ENCODE measurements at places on chromosomes 16 and 17.

DNA sequence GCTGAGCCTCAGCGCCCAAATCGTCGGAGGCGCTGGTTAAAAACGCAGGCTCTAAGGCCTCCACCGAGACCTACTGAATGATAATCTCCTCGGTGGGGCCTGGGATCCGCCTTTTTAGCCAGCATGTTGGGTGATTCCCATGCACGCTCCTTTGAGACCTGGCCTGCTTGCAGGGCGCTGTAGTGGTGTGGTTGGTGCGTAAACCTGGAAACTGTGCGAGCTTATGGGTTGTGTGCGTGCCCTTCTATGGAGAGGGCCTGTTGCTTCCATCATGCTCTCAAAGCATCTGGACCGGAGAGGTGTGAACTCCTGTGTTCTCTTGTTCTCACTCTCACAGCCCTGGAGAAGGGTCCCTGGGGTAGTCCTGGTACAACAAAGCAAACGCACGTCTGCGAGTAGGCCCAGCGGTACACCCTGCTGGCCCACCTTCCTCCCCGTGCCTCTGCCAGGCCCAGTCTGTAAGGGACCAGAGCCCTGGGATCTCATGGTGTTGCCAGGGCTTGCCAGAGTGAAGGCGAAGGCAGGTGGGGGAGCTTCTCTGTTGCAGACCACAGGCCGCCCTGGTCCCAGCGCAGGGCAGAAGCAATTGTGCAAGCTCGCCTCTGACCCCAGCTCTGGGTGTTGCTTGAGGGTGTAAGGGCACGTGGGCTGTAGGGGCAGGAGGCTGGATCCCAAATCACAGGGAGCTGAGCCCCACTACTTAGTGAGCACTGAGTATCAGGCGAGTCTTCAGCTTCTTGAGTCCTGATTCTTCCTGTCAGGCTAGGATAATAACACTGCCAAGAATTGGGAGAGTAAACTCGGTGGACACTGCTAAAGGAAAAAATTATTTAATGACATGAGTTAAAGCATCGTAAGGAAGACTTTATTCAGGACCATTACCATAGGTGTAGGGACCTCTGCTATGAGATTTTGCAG lies 879 bp upstream of the LRRC75A start:
- no peak for DNase-seq

DNA sequence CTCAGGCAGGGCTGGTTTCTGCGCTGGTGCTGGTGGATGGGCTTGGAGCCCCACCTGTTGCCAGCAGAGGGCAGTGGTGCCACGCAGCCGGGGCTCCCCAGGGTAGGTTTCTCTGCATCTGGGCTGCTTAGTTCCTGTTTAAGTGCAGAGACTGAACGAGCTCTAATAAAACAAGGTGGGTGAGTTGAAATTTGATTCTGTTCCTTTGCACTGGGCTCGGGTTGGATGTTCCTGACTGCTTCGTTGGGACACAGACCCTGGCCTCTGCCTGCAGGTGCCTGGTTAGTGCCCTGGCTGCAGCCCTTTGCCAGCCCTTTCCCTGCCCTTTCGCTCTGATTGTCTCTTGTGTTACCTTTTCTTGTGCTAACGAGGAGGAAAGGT lies 30.0 kb downstream of the TBCD start:
- DNase-seq, result peak; percentile 59

DNA sequence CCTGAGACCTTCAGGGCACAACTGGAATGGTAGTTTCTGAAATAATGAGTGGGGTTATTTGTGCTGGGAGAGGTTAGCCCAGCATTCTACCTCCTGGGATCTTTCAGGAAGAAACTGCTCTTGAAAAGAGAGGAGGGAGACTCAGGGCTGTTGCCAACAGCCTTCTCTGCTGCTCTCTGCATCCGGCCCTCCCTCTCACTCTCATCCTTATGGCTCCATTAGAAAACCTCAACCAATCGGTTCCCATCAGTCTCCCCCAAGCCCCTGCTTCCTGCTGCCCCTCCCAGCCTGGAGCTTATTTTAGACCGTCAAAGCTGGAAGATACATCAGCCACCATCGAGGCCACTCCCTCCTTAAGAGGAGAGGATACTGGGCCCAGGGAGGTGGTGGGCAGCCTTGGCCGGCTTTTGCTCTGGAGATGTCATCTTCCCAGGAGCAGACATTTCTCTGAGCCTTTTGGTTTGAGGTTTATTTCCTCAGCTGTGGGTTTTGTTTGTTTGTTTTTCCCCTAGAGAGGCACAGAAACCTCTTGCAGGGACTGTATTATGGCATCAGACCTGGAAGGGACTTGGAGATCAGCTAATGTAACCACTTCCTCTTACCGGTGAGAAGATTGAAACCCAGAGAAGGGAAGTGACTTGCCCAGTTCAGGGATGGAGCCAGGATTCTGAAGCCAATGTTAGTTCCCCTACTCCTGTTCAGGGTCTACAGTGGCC lies 2.7 kb downstream of the MPRIP start:
- DNase-seq, result peak; percentile 82

- peak; percentile 87 for DNase-seq
Measured at GRCh38 chr16:75443298-75443697, 10.0 kb upstream of the CFDP1 start.

Data from fibroblast of skin of abdomen (primary cell).